ENCODE measurements at places on chromosomes 2 and 18. TPM values are rescaled to one million over a fixed set of nuclear protein-coding genes. Genes with fewer than 3 reads are reported as not detected.
A peak's percentile ranks its signal among the peaks of the same experiment; 100 is the strongest.

The IL1R2 gene
- not detected for total RNA-seq

The RIT2 gene
- not detected for total RNA-seq

The PFN4 gene
- 0.43 TPM for total RNA-seq

The OSBPL6 gene
- 14.8 TPM for total RNA-seq

The RUFY4 gene
- not detected for total RNA-seq

The OSR1 gene
- total RNA-seq, result not detected

The ATG4B gene
- 80.7 TPM for total RNA-seq

The PAX8 gene
- total RNA-seq, result 1.4 TPM

The DLX1 gene
- total RNA-seq, result not detected

The UGT1A4 gene
- not detected for total RNA-seq

The MAPRE3 gene
- 6.2 TPM for total RNA-seq

DNA sequence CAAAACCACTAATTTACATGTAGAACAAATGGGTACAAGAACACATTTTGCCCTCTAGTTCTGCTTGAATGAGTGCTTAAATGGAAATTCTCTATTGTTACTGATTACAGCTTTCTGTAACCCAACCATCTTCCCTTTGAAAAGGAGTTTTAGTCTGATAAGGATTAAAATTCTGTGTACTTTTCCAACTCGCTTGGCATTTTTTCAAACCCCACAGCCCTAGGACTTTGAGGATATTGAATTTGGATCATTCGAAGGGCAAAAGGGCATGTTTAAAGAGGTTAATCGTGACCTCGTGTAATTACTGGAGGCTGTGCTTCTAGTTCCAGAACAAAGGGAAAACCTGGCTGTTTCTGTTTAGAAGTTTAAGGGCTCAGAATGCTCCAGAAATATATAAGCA, 432.3 kb downstream of the PID1 start:
- DNase-seq, result peak; percentile 8
- no peak overlapping the region for H3K27ac ChIP-seq
- no peak overlapping the region for H3K4me3 ChIP-seq

GRCh38 chr2:147460155-147460554, 384.7 kb upstream of the ACVR2A start:
- no peak for DNase-seq
- no peaks in the 10 kb centered on the region for H3K4me1 ChIP-seq
- no peaks in the 10 kb centered on the region for H3K27me3 ChIP-seq
- no peaks in the 10 kb centered on the region for H3K36me3 ChIP-seq
- H3K4me3 ChIP-seq, result no peak overlapping the region
- no peak overlapping the region for H3K27ac ChIP-seq

- no peaks in the 10 kb centered on the region for H3K36me3 ChIP-seq
- no peak overlapping the region for H3K4me3 ChIP-seq
- no peak overlapping the region for H3K27ac ChIP-seq
- no peaks in the 10 kb centered on the region for H3K27me3 ChIP-seq
- no peak for DNase-seq
- no peaks in the 10 kb centered on the region for H3K4me1 ChIP-seq
These were observed 53.7 kb upstream of the TANC1 start for GRCh38 chr2:158914731-158915130.

GRCh38 chr2:138942466-138942865, 162.3 kb upstream of the NXPH2 start:
- DNase-seq, result peak; percentile 40
- H3K4me3 ChIP-seq, result no peak overlapping the region
- H3K4me1 ChIP-seq, result no peaks in the 10 kb centered on the region
- no peaks in the 10 kb centered on the region for H3K36me3 ChIP-seq

- H3K27ac ChIP-seq, result no peak overlapping the region
- H3K4me1 ChIP-seq, result no peaks in the 10 kb centered on the region
- H3K36me3 ChIP-seq, result no peaks in the 10 kb centered on the region
- no peaks in the 10 kb centered on the region for H3K27me3 ChIP-seq
These were observed 329.0 kb downstream of the DYSF start for GRCh38 chr2:71782323-71782722.

DNA sequence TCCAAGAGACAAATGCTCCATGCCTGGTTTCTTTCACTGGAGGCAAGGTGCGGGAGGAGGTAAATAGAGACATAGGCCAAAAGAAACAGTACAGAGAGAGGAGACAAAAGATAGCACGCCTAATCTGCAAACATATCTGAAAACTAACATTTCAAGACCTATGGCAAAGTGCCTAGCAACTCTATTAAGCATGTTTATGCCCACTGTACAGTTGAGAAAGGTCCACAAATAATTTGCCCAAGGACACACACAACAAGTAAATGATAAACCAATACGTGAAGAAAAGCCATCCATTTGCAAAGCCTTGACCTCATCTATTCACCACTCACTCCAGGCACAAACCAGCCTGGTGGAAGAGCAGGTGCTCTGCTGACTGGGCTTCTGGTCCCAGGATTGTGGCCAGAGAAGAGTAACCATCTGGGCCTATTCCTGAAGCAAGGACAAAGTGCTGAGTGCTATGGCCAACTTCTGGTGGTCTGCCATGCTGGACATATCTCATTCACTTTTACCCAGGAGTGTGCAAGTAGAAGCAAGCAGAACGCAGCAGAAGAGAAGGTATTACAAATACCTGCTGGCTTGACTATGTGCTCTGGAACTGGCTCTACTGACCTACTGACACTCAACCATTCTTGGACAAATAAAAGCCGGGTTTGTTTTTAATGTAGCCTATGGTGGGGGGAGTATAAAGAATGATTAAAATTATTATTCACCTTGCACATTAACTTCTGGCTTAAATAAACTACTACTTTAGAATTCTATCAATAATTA, 25.3 kb downstream of the TMEM131 start:
- H3K4me1 ChIP-seq, result peaks cover 2% of the 10 kb centered on the region
- peaks cover 5% of the 10 kb centered on the region for H3K36me3 ChIP-seq
- H3K27ac ChIP-seq, result no peak overlapping the region
- DNase-seq, result no peak

- H3K36me3 ChIP-seq, result no peaks in the 10 kb centered on the region
- H3K27ac ChIP-seq, result no peak overlapping the region
- H3K4me3 ChIP-seq, result no peak overlapping the region
- H3K27me3 ChIP-seq, result no peaks in the 10 kb centered on the region
- H3K4me1 ChIP-seq, result no peaks in the 10 kb centered on the region
These were observed 217.0 kb upstream of the PIEZO2 start for GRCh38 chr18:11366410-11366809.

- H3K4me3 ChIP-seq, result no peak overlapping the region
- H3K27ac ChIP-seq, result no peak overlapping the region
- H3K27me3 ChIP-seq, result peaks cover 14% of the 10 kb centered on the region
- peaks cover 11% of the 10 kb centered on the region for H3K4me1 ChIP-seq
- DNase-seq, result no peak
These were observed 515.2 kb downstream of the RNF144A start for GRCh38 chr2:7432436-7432835.

GRCh38 chr2:66252109-66252508, 182.8 kb upstream of the MEIS1 start:
- no peak overlapping the region for H3K4me3 ChIP-seq
- no peak for DNase-seq
- H3K27ac ChIP-seq, result no peak overlapping the region
- H3K36me3 ChIP-seq, result no peaks in the 10 kb centered on the region
- H3K27me3 ChIP-seq, result no peaks in the 10 kb centered on the region
- H3K4me1 ChIP-seq, result no peaks in the 10 kb centered on the region

- peak; percentile 59 for DNase-seq
- H3K36me3 ChIP-seq, result no peaks in the 10 kb centered on the region
- H3K27me3 ChIP-seq, result no peaks in the 10 kb centered on the region
- H3K27ac ChIP-seq, result no peak overlapping the region
- peaks cover 19% of the 10 kb centered on the region for H3K4me1 ChIP-seq
These were observed 14.1 kb upstream of the KLF11 start for GRCh38 chr2:10028988-10029874.

- no peak for DNase-seq
- H3K4me3 ChIP-seq, result no peak overlapping the region
- H3K27me3 ChIP-seq, result no peaks in the 10 kb centered on the region
- no peaks in the 10 kb centered on the region for H3K4me1 ChIP-seq
- no peaks in the 10 kb centered on the region for H3K36me3 ChIP-seq
These were observed 428.9 kb downstream of the EPHA4 start for GRCh38 chr2:221143231-221143630.

- no peaks in the 10 kb centered on the region for H3K27me3 ChIP-seq
- H3K27ac ChIP-seq, result no peak overlapping the region
- no peaks in the 10 kb centered on the region for H3K36me3 ChIP-seq
These were observed 32.3 kb downstream of the RALBP1 start for GRCh38 chr18:9507565-9508088.

DNA sequence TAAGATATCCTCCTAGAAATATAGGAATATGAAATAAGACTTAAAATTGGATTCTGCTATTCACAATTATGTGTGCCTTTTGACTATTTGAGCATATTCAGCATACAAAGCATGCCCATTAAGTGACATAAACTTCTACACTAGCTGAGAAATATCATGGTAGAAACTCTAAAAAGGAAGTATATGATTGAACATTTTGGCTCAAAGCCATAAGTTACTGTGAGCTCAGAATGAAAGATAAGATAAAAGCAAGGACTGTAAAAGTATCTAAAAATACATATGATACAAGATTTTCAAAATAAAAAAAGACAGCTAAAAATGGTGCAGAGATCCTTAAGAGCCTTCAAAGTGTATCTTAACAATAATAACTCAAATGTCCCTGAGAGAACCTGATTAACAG, 340.5 kb upstream of the SLC39A10 start:
- no peaks in the 10 kb centered on the region for H3K4me1 ChIP-seq
- no peaks in the 10 kb centered on the region for H3K36me3 ChIP-seq
- no peak overlapping the region for H3K27ac ChIP-seq
- DNase-seq, result no peak

DNA sequence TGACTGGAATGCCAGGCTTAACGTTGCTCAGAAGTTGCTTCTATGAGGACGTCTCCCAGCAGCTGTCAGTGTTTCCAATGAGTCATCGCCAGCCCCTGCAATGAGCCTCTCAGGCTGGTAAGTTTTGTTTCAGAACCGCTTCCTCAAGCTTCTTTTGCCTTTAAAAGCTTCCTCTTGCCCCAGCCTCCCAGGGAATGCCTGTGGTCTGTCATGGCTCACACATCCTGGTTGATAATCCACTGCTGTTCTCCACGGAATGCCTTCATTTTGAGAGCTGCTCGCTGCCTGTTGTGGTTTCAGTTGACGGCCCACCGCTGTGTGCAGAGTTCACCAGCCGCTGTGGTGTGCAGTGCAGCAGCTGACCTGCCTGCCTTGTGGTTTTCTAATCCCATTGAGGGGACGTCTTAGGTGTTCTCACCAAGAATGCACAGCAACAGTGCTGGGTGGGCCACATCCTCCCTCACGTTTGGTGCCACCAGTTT, 96.4 kb downstream of the RTP5 start:
- no peak overlapping the region for H3K27ac ChIP-seq
- no peaks in the 10 kb centered on the region for H3K36me3 ChIP-seq
- no peak overlapping the region for H3K4me3 ChIP-seq
- DNase-seq, result peak; percentile 56
- H3K4me1 ChIP-seq, result no peaks in the 10 kb centered on the region
- H3K27me3 ChIP-seq, result no peaks in the 10 kb centered on the region

- no peak overlapping the region for H3K27ac ChIP-seq
- H3K36me3 ChIP-seq, result peaks cover 8% of the 10 kb centered on the region
- H3K4me1 ChIP-seq, result no peaks in the 10 kb centered on the region
- H3K27me3 ChIP-seq, result no peaks in the 10 kb centered on the region
These were observed 50.7 kb downstream of the SIGLEC15 start for GRCh38 chr18:45876161-45876560.

DNA sequence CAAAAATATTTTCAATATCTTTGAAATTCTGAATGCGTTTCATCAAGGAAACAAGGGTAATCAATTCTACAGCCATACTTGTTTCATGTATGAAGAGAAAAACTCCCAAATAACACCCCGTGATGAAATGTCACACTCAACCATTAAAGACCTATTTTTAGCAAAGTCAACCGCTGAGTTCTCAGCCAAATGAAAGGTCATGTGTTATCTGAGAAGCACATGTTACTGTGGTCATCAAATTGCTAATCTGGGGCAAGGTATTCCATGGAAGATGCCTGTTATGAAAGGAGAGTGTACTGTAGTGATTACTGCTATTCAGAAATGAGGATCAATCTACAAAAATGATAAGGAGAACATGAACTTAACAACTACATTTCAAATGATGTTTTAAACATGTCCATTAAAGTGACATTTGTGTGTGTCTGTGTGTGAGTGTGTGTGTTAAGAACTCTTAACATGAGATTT, 126.7 kb downstream of the BCL2 start:
- no peak for DNase-seq
- H3K27me3 ChIP-seq, result no peaks in the 10 kb centered on the region
- H3K36me3 ChIP-seq, result no peaks in the 10 kb centered on the region
- no peak overlapping the region for H3K4me3 ChIP-seq
- H3K27ac ChIP-seq, result no peak overlapping the region
- no peaks in the 10 kb centered on the region for H3K4me1 ChIP-seq

GRCh38 chr2:40033781-40034180, 254.7 kb upstream of the THUMPD2 start:
- H3K4me1 ChIP-seq, result no peaks in the 10 kb centered on the region
- no peak for DNase-seq
- H3K36me3 ChIP-seq, result no peaks in the 10 kb centered on the region
- H3K27me3 ChIP-seq, result no peaks in the 10 kb centered on the region
- no peak overlapping the region for H3K27ac ChIP-seq
- no peak overlapping the region for H3K4me3 ChIP-seq

- H3K4me1 ChIP-seq, result no peaks in the 10 kb centered on the region
- H3K36me3 ChIP-seq, result no peaks in the 10 kb centered on the region
- H3K27ac ChIP-seq, result no peak overlapping the region
- H3K27me3 ChIP-seq, result no peaks in the 10 kb centered on the region
- H3K4me3 ChIP-seq, result no peak overlapping the region
- DNase-seq, result no peak
These were observed 295.4 kb upstream of the ZNF521 start for GRCh38 chr18:25647404-25647803.

DNA sequence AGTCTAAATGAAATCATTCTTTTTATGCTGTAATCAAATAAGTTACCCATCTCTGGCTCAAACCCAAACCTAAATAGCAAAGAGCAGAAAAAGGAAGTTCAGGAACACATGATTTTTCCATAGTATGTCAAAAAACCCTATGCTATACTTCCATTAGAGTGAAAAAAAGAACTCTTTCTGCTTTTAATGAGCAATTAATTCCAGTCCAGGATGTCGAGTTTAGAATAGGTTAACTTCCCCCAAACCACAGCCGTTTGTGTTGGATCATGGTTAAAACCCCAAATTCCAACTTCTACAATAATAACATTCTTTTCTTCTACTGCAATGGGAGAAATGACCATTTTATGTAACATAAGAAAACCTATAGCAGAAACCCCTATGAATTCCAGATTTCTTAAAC, 171.1 kb upstream of the NRP2 start:
- H3K4me3 ChIP-seq, result no peak overlapping the region
- H3K27me3 ChIP-seq, result no peaks in the 10 kb centered on the region
- no peak overlapping the region for H3K27ac ChIP-seq
- no peak for DNase-seq
- peaks cover 19% of the 10 kb centered on the region for H3K4me1 ChIP-seq
- no peaks in the 10 kb centered on the region for H3K36me3 ChIP-seq

- DNase-seq, result no peak
- no peak overlapping the region for H3K27ac ChIP-seq
- H3K4me3 ChIP-seq, result no peak overlapping the region
- H3K4me1 ChIP-seq, result peaks cover 9% of the 10 kb centered on the region
- H3K36me3 ChIP-seq, result no peaks in the 10 kb centered on the region
- H3K27me3 ChIP-seq, result no peaks in the 10 kb centered on the region
These were observed 16.1 kb downstream of the SNORC start for GRCh38 chr2:232886176-232886575.

Measured in neural progenitor cell (in vitro differentiated cells).